Fibroblast of skin of left quadriceps (primary cell): ENCODE measurements at places on chromosomes 6 and 20.

GRCh38 chr6:118535176-118535844 is 12.8 kb upstream of the PLN start:
- no peak for DNase-seq

DNA sequence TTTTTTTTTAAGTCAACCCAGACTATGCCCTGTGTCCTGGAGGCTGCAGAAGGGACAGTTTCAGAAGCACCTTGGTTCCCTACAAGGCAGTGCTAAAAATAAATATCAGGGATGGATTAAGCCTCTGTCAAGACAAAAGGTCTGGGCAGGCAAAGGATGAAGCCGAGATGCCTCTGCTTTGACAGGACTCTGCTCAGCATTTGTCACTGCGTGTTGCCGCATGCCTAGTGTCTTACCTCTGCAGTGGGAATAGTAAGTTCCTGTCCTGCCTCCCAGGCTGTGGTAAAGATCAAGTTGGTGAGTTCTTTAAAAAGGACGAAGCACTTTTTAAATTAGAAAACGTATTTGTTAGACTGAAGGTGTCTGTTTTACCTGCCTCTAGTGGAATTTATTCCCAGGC is 15.1 kb downstream of the AAR2 start:
- DNase-seq: no peak

DNA sequence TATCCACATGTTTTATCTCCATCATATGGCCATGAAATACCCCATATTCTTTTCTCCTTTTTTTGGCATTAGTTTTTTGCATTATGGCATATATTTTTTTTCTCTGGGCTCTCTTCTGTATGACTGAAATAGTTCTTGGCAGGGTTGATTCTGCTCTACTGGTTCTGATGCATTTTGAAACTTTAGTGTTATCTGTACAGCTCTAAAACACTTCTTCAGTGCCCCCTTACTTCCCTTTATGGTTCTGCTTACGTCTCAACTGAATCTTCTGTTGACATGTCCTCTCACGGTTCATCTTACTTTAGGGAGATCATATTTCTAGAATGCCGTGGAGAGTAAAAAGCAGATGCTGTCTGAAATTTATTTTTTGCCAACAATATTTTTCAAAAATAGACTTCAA is 23.2 kb upstream of the TXNDC5 start:
- DNase-seq: no peak

- DNase-seq: no peak
These were observed 1.3 kb downstream of the OVOL2 start for GRCh38 chr20:18056174-18057100.

DNA sequence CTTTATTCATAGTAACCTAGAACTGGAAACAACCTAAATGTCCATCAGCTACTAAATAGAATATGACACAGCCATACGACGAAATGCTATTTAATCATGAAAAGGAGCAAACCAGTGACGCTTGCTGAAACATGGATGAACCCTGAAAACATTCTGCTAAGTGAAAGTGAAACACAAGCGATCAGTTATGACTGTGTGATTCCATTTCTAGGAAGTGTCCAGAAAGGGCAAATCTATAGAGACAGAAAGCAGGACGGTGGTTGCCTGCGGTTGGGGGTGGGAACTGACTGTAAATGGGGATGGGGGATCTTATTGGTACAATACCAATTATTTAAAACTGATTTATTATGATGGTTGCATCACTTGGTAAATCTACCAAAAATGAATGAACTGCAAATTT is 126.8 kb downstream of the IPCEF1 start:
- DNase-seq: no peak

GRCh38 chr6:110217266-110217665 is 37.0 kb downstream of the CDC40 start:
- DNase-seq: no peak

- DNase-seq: peak; percentile 43
These were observed 54.3 kb downstream of the MYLIP start for GRCh38 chr6:16183187-16183664.

- no peak for DNase-seq
These were observed 151.7 kb upstream of the BEND3 start for GRCh38 chr6:107267006-107267405.

GRCh38 chr20:8490076-8490830 is 358.2 kb downstream of the PLCB1 start:
- no peak for DNase-seq

DNA sequence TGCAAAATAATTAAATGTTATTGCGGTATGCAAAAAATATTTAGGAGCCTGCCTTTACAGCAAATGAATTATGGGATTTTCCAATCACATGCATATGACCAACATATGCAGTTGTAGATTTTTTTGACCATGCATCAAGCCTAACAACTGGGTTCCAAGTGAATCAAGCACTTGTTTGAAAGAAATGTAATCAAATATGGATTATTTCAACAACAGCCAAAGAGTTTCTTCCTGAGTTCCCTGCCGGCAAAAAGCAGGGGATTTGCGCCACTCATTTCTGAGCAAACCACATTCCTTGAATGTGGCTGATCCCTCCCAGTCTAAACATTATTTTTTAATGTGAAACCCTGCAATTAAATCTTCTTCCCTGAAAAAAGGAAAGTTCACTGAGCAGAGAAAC is 100.1 kb upstream of the ADTRP start:
- DNase-seq: no peak

GRCh38 chr6:141167945-141168344 is 964.8 kb upstream of the GJE1 start:
- no peak for DNase-seq

- DNase-seq: no peak
These were observed 828 bp downstream of the ASCC3 start for GRCh38 chr6:100880149-100880852.

- no peak for DNase-seq
These were observed 368.5 kb downstream of the HTR1B start for GRCh38 chr6:77094821-77095220.

- DNase-seq: no peak
These were observed 250.9 kb upstream of the CITED2 start for GRCh38 chr6:139625081-139625939.

DNA sequence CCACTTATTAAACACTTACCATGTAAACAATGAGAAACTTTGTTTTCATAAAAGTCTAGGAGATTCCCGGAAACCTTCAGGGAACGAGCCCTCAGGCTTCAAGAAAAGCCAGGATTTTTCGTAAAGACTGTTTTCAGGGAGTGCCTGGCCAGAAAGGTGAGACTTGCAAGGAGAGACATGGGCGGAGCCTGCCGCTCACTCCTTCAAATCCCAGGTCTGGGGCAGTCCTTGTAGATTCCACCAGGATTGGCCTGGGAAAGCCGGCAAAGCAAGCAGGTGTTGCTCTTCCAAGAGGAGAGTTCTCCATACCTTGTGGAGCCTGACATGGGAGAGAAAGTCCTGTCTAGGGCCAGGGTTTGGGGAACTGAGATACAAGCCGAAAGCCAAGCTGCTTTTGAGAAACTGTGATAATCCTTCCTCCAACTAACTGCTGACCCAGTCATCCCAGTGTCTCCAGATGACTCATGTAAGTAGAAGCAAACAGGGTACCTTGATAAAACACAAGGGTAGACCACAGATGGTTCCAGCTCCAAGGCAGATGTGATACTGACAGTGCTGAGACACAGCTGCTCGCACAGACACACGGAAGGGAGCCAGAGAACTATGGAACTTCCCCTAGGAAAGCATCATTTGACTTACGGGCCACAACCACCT is 69.4 kb upstream of the NAA20 start:
- peak; percentile 48 for DNase-seq

GRCh38 chr6:53335224-53335994 is 13.3 kb downstream of the ELOVL5 start:
- DNase-seq: no peak

DNA sequence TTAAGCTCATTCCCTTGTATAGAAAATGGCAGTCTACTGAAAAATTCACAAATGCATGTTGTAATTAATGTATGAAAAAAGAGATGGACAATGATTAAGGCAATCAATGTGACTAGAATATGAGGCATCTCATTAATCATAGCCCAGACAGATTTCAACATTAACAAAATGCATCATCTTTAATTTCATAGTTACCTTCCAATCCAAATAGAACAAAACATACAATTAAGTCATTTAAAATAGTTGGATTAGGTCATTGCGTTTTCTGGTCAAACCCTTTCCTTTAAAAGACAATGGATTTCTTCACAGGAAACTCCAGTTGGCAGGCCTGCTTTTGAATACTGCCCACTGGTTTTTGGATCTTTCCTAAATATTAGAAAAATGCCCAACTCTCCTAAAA is 203.9 kb downstream of the HAO1 start:
- no peak for DNase-seq

GRCh38 chr6:18551228-18551627 is 164.1 kb downstream of the RNF144B start:
- peak; percentile 32 for DNase-seq

GRCh38 chr20:37280403-37280802 is 9.1 kb upstream of the MANBAL start:
- no peak for DNase-seq

- DNase-seq: no peak
These were observed 78.7 kb downstream of the CDH26 start for GRCh38 chr20:60036746-60037499.

DNA sequence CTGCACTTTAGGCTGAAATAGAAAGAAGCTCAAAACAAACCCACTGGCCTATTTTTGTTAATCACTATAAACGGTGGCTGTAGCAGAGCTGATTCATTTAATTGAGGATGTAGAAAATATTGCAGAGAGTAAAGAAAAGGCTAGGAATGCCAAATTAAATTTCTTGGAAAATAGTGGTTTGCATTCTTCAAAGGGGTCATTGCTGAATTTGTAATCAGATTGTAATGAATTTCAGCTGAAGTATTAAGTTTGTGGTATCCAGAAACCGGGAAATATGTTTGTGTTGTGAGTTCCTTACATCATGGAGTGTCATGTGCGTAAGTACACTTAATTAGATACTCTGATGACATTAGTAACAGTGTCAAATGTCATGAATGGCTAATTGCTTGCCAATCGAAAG is 203.0 kb downstream of the SAMD5 start:
- DNase-seq: peak; percentile 54

DNA sequence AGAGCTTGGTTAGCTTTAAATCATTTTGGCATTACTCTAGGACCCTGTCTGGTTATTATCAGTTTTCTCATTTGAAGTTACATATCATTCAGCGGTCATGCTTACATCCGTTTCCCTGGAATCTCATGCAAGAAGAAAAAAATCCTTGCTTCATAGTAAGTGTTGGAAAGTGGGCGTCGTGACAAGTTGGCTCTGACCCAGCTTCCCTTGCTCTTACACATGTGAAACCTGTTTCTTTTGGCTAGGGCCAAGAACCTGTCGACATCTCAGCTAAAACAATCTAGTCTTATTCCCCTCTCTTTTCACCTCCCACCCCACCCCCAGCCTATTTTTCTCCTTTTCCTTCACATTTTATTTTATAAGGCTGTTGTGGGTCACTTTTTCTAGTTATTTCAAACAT is 45.5 kb downstream of the ANKS1A start:
- DNase-seq: peak; percentile 43

GRCh38 chr6:16322666-16323312 is 84.4 kb downstream of the GMPR start:
- DNase-seq: peak; percentile 68

DNA sequence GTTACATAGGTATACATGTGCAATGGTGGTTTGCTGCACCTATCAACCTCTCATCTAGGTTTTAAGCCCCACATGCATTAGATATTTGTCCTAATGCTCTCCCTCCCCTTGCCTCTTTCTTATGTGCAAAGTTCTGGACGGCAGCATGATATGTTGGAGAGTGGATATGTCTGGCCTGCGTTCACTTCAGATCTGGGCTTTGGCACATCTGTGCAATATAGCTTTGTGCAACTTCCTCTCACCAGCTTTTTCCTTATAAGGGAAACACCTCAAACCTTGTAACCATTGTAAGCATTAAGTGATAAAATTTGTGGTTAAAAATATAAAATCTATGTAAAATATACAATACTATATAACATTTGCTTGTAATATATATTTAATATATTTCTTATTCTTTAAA is 288.0 kb downstream of the PHACTR1 start:
- DNase-seq: no peak

DNA sequence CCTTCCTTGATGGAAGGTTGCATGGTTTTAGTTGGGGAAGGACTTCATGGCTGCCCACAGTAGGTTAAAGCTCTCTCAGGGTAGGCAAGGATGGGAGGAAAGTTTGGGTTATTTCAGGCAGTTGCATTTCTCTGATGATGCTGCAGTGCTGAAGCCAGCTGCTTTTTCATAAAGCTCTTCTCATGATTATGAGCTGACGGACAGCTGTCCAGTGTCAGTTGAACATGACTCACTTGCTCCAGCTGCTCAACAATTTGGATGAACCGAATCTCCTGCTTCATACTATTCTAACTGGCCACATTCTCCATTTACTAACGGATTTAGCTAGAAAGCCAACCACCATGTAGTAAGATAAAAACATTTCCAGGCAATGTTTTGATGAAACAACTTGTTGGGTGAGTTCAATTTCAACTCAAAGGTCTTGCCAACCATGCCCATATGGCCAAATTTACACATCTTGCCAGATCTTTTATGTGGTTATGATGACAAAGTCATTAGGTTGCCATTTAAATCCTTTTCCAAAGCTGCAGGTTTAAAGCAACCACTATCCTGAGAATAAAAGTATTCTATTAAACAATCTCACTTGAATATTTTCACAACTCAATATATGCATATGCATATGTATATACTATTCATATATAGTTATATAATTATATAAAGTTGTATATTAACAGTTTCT is 125.9 kb downstream of the HS3ST5 start:
- DNase-seq: no peak

DNA sequence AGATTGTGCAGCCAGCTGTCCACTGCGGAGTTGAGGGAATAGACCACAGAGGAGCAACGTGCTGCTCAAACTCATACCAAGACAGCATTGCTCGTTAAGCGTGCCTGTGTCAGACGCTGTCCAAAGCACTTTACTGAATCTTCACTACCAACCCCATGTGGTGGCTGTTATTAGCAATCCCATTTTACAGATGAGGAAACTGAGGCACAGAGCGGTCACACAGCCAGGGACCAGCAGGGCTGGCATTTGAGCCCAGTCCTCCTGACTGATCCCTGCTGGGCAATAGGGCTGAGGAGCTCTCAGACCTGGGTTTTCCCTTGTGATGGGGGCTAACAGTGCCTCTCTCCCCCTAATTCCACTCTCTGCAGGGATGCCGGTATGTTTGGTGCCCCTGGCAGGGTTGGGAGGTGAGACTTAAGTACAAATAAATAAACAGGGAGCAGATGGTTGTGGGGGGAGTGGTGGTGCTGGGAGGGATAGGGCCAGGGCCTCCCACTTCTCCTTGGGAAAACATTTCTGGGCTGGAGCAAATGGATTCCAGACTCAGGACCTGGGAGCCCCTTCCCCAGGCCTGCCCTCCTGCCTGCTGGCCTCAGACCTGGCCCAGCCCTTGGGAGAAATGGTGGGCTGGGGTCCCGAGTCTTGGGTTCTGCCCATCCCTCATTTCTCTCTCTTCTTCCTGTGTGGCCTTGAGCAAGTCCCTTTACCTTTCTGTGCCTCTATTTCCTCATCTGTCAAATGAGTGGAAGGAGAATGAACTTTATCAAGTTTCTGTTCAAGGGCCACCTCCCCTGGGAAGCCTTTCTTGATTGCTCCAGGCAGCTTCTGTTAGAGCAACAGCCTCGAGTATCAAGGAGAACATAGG is 17.7 kb downstream of the SRXN1 start:
- no peak for DNase-seq

- DNase-seq: no peak
These were observed 50.6 kb upstream of the FUCA2 start for GRCh38 chr6:143562143-143562542.
